ENCODE measurements at places on chromosomes 1 and 21. TPM values are rescaled to one million over a fixed set of nuclear protein-coding genes. Genes with fewer than 3 reads are reported as not detected.

DNA sequence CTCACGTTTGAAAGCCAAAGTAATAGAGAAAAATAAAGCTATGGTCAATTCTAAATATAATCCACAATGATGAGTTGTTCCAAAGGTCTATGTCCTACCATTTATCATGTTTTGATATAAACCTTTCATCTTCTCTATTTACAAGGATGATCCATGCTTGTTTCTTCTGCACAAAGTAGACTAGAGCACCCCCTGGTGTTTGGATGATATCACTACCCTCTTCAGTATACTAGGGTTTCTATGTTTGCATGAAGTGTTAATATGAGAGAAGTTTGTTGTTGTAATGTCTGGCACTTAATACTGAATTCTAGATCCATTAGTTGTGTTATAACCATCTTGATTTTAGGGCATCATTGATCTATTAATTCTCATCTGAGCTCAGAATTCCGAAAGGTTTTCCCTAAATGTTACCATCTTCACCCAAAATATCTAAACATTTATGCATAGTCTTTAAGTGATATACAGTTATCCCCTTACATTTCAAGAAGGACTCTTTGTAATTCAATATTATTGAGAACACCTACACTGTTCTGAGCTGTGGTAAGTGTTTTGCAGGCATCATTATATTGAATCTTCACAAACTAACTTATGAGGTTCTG, 21.1 kb downstream of the CLDN8 start:
- H3K4me1 ChIP-seq, result no peaks in the 10 kb centered on the region
- peak; percentile 10 for DNase-seq
- H3K27ac ChIP-seq, result no peak overlapping the region
- H3K27me3 ChIP-seq, result no peaks in the 10 kb centered on the region
- no peak overlapping the region for H3K4me3 ChIP-seq

The REN gene
- total RNA-seq, result not detected

- peak overlapping the region; percentile 90 for H3K4me3 ChIP-seq
- peak overlapping the region; percentile 89 for H3K27ac ChIP-seq
- peak; percentile 42 for DNase-seq
- H3K4me1 ChIP-seq, result peaks cover 10% of the 10 kb centered on the region
- peaks cover 11% of the 10 kb centered on the region for H3K27me3 ChIP-seq
Measured at GRCh38 chr1:36089393-36090121, 865 bp downstream of the ADPRS start.

- peak overlapping the region; percentile 65 for H3K4me3 ChIP-seq
- H3K27ac ChIP-seq, result peak overlapping the region; percentile 70
- H3K36me3 ChIP-seq, result peaks cover 38% of the 10 kb centered on the region
Measured at GRCh38 chr1:176196728-176197127, 10.4 kb downstream of the COP1 start.

DNA sequence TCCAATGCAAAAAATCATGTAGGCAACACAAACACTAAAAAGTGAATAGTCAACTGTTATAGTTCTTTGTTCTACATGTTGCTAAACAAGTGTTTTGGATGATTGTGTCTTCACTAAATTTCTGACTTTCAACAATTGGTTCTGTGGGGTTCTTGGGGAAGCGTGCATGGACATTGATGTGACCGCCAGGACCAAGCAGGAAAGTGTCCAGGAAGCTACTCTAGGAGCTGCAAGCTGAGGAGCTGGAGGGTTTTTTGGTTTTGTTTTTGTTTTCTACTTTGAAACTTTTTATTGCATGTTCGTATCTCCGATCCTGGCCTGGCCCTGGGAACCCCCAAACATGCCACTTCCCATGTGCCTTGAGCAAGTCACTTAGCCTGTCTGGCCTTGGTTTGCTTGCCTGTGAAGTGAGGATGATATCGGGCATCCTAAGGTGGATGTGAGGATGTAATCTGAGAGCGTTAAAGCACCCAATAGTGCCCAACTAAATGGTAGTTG, 8.0 kb downstream of the TMPRSS3 start:
- no peak overlapping the region for H3K27ac ChIP-seq
- H3K27me3 ChIP-seq, result no peaks in the 10 kb centered on the region
- H3K4me1 ChIP-seq, result peaks cover 71% of the 10 kb centered on the region
- DNase-seq, result no peak
- H3K4me3 ChIP-seq, result no peak overlapping the region
